ENCODE measurements at places on chromosomes 6 and 20. TPM values are rescaled to one million over a fixed set of nuclear protein-coding genes. Genes with fewer than 3 reads are reported as not detected.

DNA sequence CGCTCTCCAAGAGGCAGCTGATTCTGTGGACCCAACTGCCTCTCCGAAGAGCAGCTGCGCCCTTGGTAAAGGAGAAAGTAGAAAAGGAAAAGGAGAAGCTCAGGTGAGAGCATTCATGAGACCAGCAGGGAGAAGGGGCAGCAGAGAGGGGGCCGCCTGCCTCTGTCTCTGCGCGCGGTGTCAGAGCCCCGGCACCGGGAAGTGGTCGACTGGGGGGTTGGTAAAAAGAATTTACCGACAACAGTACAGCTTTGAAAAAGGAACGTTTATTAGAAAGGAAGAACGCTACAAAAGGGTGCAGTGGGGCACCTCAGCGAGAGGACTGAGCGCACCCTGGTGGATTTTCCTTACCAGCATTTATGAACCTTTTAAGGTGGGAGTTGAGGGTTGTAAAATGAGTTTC lies 61.9 kb downstream of the GPR6 start:
- peak; percentile 13 for DNase-seq

GRCh38 chr6:43984442-43985321 lies 142.6 kb downstream of the MRPL14 start:
- DNase-seq: no peak

DNA sequence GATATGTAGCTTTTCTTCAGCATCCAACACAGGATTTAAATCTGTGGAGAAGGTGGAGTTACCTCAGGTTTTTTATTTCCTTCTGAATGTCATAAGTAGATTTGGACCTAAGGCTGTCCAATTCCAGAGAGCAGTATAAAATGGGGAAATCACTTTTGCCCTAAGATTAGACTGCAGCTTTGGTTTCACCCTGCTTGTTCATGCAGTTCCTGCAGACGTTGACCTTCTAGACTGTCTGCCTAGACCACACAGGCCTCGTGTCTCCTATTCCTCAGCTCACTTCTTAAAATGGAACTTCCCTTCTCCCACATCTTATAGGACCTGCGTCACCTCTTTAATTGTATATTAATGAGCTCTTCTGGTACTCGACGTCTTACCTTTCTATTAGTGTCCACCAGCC lies 26.0 kb upstream of the C6orf62 start:
- DNase-seq: no peak

GRCh38 chr20:46680684-46681031 lies 8.6 kb downstream of the TP53RK start:
- DNase-seq: no peak

DNA sequence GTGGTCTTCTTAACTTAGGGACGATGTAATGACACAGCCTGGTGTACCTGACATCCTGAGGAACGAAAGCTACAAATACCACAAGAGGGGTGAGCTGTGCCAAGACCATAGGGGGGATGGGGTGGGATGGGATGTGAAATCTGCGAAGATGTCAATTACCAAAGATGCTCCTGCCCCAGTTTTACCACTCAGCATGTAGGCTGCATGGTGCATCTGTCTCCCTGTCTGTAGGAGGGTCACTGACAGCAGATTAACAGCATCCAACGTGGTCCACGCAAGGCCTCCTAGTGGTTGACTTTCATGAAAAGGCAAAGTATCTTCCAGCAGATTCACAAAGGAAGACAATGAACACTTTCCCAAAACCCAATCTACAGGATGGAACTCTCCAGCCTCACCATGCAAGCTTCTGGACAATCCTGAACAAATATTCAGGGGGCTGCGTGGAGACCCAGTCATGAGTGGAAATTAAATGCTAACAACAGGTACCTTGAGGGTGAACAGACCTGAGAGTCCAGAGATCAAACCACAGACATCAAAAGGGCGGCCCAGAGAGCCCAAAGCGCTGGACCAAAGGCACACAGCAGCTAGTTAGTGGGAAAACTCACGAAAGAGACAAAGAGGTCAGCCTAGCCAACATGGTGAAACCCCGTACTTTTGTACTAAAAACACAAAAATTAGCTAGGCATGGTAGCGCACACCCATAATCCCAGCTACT lies 44.4 kb downstream of the ZMYND8 start:
- no peak for DNase-seq

DNA sequence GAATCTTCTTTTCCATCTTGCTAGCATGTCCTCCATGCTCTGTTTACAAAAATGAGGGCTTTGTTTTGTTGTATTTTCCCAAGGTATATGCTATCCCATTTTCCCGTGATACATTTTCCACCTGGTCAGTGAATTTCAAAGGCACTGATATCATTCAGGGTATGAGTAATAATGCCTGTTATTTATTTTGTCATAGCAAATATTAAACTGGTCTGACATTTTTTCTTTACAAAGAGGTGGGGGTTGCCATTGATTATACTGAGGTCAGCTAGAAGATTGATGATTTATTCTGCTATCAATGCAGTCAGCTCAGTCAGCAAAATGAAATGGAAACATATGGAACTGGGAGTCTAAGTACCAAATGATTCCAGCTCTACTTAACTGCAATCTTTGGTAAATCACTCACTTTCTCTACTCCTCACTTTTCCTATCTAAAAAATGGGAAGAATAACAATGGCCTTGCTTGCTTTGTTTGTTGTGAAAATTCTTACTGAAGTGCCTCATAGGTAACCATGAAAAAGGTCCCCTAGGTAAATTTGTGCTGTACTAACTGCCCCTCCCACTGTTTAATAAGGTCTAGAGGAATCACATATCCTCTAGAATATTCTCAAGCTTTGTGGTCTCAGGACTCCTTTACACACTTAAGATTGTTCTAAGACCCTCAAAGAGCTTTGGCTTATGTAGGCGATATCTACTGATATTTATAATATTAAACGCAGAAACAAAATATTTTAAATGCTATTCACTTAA lies 64.0 kb downstream of the ARHGAP18 start:
- DNase-seq: peak; percentile 10

DNA sequence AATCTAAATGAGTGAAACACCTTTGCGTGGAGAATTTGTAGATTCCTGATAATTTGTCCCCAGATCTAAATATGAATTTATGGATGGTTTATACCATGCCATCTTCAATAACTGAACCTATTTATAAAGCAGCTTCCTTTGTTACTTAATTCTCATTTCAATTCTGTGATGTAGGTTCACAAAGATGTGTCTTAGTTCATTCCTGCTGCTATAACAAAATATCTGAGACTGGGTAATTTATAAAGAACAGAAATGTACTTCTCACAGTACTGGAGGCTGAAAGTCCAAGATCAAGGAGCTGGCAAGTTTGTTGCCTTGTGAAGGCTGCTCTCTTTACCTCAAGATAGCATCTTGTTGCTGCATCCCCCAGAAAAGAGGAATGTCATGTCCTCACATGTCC lies 2.1 kb upstream of the TFB1M start:
- DNase-seq: no peak

GRCh38 chr20:9038791-9039535 lies 29.9 kb upstream of the PLCB4 start:
- no peak for DNase-seq

DNA sequence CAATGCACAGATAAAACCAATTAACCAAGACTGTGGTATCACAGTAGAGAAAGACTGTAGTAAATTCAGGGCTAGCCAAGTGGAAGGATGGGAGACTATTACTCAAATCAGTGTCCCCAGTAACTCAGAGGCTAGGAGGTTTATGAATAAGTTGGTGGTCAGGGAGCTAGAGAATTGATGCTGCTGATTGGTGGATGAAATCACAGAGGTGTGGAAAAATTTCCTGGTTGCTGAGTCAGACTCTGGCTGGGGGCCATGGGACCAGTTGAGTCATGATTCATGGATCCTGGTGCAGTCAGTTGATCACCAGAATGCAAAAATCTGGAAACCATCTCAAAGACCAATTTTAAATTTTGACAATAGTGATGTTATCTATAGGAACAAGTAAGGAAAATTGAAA lies 555.9 kb downstream of the C6orf118 start:
- peak; percentile 36 for DNase-seq

DNA sequence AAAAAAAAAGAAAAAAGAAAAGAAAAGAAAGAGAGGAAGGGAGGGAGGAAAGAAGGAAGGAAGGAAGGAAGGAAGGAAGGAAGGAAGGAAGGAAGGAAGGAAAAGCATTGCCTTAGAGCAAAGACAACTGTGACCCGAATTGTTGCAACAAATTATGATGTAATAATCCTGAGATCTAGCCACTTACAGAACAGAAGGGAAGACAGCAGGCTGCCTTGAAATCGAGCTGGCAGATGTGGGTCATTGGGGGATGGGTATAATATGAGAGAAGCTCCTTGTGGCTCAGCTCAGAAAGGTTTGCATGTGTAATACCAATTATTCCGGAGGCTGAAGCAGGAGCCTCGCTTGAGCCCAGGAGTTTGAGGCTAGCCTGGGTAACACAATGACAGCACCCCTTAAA lies 208.1 kb upstream of the PROKR2 start:
- no peak for DNase-seq

DNA sequence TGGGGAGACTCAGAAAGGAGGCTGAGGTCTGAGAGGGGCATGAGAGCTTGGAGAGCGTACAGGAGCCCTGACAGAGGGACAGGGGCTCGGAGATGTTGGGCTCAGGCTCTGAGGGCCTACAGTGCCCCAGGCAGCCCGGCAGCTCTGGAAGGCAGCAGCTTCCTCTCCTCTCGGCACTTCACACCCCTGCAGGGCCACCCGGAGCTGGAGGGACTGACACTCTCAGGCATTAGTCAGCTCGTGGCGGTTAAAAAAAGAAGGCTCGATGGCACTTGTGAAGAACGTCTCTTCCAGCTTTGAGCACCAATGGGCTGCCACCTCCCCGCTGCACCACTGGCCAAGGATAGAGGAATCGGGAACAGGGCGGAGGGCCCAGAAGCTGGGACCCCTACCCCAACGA lies 62.6 kb upstream of the SIRPA start:
- no peak for DNase-seq

GRCh38 chr6:44011350-44011920 lies 115.8 kb downstream of the MRPL14 start:
- no peak for DNase-seq

DNA sequence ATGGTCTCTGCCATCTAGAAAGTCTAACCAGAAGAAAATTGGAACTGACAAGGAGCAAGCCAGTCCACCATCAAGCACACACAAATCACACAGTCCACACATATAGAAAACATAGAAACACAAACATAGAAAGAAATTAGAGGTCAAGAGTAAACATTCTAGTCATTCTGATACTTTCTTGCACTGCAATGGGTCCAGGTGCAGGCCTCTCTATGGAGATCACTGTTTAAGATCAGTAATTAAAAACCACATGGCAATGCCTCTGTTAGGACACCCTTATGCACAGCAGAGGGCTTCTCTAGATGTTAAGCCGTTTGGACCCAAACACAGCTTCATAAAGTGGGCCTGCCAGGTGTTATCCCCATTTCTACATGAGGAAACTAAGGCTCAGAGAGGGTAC lies 42.8 kb upstream of the SLC22A23 start:
- DNase-seq: no peak

DNA sequence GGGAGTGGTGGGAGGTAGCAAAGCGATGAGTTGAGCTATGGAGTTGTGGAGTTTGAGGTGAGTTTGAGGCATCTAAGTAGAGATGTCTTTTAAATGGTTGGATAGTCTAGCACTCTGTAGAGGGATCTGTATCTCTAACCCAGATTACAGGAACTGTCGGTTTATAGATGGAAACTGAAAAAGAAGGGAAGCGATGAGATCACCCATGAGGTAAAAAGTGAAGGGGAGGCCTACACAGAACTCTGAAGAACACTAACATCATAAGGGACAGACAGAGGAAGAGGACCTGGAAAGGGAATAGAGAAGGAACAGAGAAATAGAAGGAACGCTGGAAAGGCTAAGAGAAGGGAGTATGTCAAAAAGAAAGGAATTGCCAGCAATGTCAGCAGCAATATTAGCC lies 2.5 kb downstream of the HINT3 start:
- DNase-seq: no peak

- DNase-seq: peak; percentile 77
Observed at GRCh38 chr6:42166444-42167141, 6.6 kb upstream of the GUCA1A start.

DNA sequence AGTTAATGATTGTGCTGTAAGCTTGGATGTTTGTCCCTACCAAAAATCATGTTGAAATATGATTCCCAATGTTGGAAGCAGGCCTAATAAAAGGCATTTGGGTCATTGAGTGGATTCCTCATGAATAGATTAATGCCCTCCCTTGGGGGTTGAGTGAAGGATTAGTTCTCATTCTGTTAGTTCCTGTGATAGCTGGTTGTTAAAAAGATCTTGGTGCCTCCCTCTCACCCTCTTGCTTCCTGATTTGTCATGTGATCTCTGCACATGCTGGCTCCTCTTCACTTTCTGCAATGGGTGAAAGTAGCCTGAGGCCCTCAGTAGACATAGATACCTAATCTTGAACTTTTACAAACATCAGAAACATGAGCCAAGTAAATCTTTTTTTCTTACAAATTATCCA lies 115.6 kb upstream of the HCRTR2 start:
- DNase-seq: no peak

- DNase-seq: no peak
Observed at GRCh38 chr6:130752267-130752666, 74.9 kb upstream of the SMLR1 start.

- DNase-seq: no peak
Observed at GRCh38 chr20:45344168-45344860, 3.9 kb downstream of the SDC4 start.

- peak; percentile 48 for DNase-seq
Observed at GRCh38 chr20:25676164-25676809, 20.4 kb downstream of the ZNF337 start.

- DNase-seq: peak; percentile 75
Observed at GRCh38 chr6:155273431-155273830, 9.6 kb downstream of the CLDN20 start.

The AGER gene
- polyA plus RNA-seq: 5.6 TPM

The LTB gene
- 1.6 TPM for polyA plus RNA-seq

The CRISP3 gene
- polyA plus RNA-seq: not detected

The FOXQ1 gene
- polyA plus RNA-seq: 2.6 TPM

The CST5 gene
- not detected for polyA plus RNA-seq
